NCI-H1694 treated with DMSO at 0.1 percent for 48 hours (cell line): ENCODE measurements at places on chromosomes 7 and 10.

GRCh38 chr10:125629758-125630376, 53.1 kb downstream of the TEX36 start:
- no peak for DNase-seq

GRCh38 chr10:10796061-10796773, 221.5 kb upstream of the CELF2 start:
- DNase-seq: no peak

GRCh38 chr10:44926751-44927351, 15.7 kb downstream of the TMEM72 start:
- no peak for DNase-seq

- DNase-seq: no peak
Observed at GRCh38 chr10:4806534-4806933, 19.5 kb upstream of the AKR1E2 start.

DNA sequence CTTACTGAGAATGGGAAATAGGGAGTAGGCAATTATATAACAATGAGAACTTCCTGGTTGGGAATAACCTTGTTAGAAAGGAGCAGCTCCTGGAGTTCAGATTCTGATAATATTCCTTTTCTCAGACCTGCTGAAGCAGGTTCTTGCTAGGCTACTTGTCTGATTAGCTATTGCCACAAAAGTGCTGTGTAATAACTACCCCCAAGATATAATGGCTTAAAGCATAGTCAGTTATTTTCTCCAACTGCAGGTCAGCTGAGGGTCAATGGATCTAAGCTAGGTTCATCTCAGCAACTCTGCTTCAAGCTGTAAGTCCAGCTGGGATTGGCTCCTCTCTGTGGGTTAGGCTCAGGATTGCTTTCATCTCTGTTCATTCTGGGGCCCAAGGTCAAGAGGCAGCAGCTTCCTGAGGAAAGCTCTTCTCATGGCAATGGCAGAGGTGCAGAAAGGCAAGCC, 9.4 kb upstream of the CNOT4 start:
- DNase-seq: no peak

GRCh38 chr7:12257582-12257981, 46.5 kb downstream of the TMEM106B start:
- no peak for DNase-seq

DNA sequence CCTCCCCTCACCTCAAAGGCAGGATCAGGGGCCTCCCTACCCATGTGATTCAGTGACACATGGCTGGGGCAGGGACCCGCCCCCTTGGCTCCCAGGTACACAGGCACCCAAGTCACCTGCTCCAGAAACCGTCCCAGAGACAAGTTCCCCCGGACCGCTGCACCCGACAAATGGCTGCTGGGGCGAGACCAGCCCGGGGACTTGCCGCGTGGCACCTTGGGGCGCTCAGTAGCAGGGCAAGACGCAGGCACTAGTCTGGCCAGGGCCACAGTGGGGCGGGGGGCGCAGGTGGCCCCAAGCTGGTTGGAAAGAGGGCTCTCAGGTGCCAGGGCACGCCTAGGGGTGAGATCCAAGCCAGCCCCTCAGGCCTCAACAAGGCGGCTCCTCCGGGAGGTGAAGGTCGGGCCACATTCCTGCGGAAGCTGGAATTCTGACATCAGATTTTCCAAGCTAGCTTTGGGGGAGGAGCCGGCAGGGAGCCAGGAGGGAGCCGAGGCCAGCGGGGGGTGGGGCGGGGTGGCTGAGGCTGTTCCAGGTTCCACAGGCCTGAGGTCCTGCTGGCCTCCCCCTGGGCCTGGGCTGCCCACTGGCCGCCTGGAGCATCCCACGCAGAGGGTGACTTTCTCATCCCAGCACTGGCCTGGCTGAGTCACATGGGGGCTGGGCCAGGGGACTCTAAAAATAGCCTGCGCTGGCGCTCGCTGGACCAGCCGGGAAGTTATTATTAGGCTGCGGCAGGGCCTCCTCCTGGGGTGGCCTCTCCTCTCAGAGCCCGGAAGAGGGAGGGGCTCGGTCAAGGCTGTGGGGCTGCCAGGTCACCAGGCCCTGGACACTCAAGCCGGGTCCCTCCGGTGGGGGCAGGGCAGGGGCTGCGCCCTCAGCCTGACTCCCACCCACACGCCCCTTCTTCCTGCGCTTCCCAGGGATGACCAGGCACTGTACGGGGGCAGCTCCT, 20.5 kb upstream of the INPP5A start:
- no peak for DNase-seq

DNA sequence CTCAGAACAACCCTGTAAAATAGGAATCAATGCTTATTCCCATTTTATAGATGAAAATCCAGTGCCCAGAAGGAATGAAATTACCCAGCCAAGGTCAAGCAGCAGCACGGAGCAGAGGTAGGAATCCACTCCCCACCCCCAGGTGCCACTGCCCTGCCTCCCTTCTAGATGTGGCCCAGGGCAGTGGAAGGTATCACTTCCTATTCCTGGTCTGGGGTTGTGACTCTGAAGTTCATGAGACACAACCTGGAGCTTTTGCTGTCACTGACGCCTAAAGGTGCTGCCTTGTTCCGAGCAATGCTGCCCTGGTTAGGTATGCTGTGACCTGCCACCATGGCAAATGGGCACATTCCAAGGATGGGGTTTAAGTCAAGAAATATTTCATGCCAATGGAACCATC, 53.6 kb downstream of the PIK3AP1 start:
- DNase-seq: no peak

DNA sequence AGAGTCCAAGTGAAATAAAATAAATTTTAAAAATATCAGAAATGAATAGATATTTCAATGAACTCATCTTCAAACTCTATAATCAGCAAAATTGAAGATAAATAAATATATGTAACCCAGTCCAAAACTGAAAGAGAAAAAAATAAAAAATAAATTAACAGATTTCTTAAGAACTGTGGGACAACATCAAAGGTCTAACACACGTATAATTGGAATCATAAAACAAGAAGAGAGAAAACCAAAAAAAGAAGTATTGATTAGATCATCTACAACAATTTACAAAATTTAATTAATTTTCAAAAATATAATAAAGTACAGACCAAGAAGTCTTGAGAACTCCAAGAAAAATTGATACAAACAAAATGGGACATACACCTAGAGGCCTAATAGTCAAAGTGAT, 625.8 kb upstream of the SORCS1 start:
- DNase-seq: no peak

GRCh38 chr10:127720903-127721302, 16.1 kb upstream of the FOXI2 start:
- DNase-seq: no peak

DNA sequence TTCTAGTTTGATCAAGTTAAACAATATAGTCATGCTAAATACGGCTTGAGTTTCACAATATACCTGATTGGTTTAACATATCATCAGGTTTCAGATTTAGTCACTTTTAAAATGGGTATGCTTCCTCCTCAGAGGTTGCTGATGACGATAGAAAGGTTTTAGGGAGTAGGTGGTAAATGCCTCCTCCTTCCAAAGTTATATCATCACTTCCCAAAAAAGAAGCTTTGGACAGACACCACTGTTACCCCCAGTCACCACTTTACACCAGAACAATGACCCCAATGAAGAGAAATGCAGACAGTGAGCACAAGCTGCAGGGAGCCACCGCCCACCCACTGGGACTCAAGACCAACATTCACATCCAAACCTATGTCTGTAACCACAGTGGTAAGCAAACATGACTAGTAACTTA, 244.6 kb downstream of the SORCS1 start:
- no peak for DNase-seq

DNA sequence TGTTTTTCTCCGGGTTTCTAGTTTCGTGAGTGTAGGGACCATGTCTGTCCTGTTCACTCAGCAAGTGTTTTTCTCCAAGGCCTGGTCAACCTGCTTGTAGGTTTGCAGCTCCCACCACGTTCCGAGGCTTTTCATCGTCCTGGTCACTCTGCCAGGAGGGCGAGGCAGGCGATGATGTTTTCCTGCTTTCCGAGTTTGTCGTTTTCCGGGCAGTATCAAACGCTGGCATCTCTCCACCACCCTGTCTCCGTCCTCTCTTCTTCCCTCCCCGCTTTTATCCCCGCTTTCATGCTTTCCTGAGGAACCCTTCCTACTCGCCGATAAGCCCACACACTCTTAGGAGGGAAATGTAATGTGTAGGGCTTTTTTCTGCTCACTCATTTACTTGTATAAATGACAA, 11.2 kb downstream of the IQCE start:
- DNase-seq: no peak

DNA sequence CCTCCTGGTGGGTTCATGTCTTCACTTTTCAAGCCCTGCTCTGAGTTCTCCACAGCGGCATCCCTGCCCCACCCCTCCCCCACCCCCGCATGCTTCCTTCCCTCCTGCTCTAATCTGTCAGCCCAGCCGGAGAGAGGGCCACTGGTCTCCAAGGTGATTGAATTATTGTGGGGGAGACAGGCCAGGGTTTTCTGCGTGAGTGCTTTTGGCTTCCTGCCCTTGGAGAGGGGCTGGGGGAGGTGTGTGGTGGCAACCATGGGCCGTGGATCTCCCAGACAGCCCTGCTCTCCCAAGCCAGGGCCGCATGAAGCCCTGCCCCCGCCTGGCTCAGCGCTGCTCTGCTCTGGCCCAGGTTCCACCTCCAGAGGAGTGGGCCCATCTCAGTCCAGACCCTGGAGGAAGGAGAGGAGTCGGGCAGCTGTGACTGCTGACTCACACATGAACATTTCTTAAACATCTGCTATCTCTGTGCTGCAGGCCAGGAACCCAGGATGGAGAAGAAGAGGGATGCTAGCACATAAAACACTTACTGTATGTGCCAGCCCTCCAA, 109.9 kb downstream of the ZMIZ1 start:
- peak; percentile 48 for DNase-seq

DNA sequence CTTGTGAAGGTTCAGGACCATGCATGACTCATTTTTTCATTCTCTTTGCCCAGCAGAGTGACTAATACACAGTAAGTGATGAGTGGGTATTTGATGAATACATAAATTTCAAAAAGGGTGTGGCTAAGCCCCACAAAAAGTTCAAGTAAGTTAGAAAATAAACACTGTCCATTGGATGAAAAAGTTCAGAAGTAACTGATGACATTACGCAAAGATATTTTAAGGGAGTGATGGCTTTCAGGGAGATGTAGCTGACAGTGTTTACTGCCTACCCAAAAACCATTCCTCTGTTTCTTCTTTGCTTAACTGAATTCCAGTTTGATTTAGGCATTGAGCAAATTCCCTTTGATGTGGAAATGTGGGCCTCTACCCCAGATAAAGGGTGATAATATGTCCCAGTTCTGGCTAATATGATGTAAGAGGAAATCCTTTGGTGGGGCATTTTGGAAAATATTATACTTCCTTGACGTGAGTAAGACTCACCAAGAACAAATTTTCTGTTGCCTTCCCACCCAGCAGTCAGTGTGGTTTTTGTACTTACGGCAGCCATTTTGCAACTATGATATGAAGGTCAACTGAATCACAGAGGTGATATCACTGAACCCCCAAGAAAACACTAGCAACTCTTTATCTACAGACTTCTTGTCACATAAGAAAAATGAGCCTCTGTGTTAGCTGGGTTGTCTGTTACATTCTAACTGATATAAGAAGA, 29.0 kb upstream of the EBLN1 start:
- DNase-seq: no peak

DNA sequence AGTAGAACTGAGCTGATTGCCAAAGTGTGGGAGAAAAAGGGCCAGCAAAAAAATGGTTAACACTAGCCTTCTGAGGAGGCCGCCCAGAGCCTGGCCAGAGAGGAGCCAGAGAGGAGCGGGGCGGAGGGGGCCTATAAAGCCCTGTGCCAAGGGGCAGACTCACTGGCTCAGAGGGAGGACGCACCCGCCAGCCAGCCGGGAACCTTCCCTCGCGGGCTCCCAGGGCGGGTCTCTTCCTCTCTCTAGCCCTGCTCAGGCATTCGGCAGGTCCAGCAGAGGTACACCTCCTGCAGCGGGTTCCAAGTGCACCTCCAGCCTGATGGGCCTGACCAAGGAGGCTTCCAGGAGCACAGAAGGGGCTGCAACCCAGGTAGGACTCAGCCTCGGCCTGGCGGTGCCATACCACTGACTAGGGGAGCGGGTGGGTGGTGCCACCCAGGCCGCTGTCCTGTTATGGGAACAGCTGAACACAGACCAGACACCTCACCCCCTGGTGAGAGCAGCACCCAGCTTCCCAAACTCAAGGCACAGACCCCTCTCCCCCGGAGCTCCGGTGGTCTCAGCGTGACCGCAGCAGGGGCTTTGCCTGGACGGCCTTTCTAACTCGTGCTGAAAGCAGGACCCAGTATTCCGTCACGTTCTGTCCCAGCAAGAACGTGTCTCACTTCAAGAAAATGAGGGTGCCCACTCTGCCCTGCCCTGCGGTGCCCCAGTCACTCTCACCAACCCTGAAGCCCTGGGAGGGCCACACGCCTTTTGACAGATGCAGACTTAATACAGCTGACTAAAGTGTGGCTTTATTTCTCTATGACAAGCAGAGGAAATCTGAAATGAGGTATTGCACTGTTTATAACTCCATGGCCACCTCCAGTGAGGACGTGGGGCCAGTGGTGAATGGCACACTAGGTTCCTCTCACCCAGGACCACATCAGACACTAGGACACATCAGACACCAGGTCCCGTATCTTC, at the start of gene GPER1:
Gene GPER1, plus strand, starts transcription at position 162 of the 969 bp plus-strand sequence. CDS start 3,616 bp downstream, outside the sequence.
- no peak for DNase-seq

DNA sequence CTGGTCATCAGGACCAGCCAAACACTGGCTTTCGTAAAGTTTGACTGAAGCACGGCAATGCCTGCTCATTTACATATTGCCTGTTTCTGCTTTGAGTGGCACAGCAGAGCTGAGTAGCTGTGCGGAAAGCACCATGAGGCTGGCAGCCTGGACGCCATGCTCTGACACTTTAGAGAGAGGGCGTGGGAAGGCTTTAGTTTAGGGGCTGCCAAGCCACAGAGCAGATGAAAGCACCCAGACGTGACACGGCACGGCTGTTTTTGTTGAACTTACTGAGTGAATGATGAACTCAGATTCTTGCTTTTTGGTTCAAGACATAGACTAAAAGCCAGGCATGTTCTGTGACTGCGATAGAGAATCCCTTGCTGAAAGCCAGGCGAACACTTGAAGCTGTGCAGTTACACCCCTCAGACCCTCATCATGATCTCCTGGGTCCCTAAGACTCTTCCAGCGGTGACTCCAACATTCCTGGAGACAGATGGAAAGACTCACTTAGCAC, 182.1 kb downstream of the ZMYND11 start:
- DNase-seq: peak; percentile 68

DNA sequence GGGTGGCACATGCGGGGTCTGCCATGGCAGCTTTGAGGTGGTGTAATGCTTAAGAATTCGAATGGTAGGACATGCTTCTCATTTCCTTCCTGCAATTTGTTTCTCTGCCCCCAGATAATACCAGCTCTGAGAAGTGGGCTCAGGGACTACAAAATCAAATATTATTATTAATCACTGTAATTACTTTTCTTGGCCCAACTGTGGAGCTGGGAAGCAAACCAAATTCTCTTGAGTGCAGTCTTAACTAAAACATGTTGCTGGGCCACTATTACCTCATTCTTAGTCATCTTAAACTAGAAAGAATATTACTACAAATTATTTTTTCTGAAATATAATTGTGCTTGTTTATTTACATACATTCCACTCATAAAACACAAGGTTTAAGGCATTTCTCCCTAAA, 566.7 kb upstream of the NRP1 start:
- no peak for DNase-seq

DNA sequence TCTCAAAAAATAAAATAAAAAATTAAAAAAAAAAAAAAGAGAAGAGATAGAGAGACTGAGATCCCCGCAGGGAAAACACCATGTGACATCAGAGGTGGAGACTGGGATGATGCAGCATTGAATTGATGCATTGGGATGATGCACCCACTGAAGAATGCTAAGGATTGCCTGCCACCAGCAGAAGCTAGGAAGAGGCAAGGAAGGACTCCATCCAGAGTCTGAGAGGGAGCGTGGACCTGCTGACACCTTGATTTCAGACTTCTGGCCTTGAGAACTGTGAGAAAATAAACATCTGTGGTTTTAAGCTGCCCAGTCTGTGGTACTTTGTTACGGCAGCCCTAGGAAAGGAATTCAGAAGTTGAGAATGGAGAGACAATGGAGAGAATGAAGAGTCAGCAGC, 89.8 kb upstream of the PRPS1L1 start:
- DNase-seq: no peak
